Uterus (tissue), 4 donors: ENCODE measurements at places on chromosomes 5 and 9. TPM values are rescaled to one million over a fixed set of nuclear protein-coding genes. Genes with fewer than 3 reads are reported as not detected.

DNA sequence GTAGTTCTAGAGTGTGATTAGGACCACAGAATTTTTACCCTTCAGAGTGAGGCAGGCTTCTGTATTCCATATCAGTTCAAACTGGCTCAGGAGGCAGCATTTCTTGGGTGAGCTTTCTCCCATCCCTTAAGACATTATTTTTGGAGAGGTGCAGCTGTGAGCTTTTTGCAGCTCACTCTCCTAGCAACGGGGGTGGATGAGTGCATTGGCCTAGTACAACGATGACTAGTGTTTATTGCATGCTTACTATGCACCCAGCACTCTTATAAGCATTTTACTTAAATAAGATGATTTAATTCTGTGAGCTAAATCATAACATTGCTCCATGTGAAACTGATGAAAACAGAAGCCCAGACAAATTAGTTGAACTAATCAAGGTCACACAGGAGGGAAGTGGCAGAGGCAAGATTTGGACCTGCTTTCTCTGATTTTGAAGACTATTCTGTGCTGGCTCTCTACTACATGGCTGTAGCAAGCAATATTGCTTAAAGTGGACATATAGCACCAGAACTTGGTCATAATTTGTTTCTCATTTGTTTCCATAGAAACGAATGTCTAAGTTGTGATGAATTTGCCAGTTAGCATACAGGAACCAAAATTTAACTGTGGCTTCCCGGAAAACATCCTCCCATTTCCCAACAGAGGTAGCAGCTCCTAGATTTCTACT lies 372.1 kb upstream of the RIOK2 start:
- no peak for DNase-seq

DNA sequence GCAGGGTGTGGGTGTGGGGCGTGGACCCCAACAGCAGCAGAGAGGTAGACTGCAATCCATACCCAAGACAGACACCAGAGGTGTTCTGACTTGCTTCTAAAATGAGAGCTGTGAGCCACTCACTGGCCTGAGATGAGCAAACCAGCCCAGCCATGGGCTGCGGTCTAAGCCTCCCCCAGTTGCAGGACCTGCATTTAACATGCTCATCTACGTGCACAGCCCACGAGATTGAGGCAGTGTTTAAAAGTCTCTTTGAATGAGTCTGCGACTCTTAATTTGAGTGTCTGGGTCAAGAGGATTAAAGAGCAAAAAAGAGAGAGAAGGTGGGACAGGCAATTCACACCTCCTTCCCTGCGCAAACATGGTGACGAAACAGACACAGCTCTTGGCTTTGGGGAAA lies 5.9 kb downstream of the SURF4 start:
- DNase-seq, result no peak

GRCh38 chr5:118434522-118434921 lies 553.8 kb downstream of the DTWD2 start:
- no peak for DNase-seq

DNA sequence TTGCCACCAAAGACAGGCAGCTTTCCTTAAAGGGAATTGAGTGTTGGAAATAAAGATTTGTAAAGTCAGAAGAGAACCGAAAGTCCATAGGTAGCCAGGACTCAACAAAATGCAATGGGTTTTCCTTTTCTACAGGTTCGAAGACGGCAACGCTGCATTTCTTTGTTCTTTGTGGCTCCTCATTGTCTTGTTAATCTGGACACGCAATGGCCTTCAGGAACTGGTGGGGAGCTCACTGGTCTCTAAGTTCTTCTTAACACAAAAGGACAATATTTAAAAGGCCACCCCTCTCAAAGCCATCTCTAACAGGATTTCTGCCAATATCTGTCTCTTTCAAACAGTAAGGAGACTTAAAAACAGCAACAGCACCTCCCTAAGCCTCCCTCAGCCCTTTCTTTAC lies 170.6 kb downstream of the RMI1 start:
- no peak for DNase-seq

GRCh38 chr9:108040783-108041182 lies 551.2 kb upstream of the KLF4 start:
- no peak for DNase-seq

GRCh38 chr5:139611703-139612584 lies 36.2 kb upstream of the CXXC5 start:
- no peak for DNase-seq

Gene GFPT2
- total RNA-seq, result 18.2 TPM

Gene CCNI2
- total RNA-seq, result not detected

GRCh38 chr5:154630410-154630809 lies 124.8 kb upstream of the LARP1 start:
- DNase-seq, result no peak

- DNase-seq, result no peak
Observed at GRCh38 chr9:131379056-131379455, 14.8 kb upstream of the PRRC2B start.

GRCh38 chr9:130780865-130781504 lies 54.1 kb upstream of the ABL1 start:
- peak; percentile 85 for DNase-seq

- DNase-seq, result peak; percentile 30
Observed at GRCh38 chr9:127360829-127361228, 36.1 kb upstream of the SLC2A8 start.

DNA sequence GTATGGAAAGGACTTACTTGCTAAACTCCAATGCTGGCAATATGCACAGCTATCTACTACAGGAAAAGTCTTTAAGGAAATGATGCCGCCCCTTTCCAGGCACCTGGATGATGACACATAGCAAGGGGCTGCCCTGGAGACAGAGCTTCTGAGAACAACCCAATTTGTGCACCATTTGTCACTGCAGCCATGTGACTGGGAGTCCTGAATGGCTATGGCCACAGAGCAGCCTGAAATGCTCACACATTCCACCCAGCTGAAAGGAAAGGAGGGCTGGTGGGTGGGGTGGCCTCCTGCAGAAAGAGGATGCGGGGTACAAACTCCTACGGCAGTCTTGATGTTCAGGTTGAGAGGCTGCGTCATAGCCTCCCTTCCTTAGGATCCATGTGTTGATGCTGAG lies 70.1 kb upstream of the FSTL4 start:
- no peak for DNase-seq

DNA sequence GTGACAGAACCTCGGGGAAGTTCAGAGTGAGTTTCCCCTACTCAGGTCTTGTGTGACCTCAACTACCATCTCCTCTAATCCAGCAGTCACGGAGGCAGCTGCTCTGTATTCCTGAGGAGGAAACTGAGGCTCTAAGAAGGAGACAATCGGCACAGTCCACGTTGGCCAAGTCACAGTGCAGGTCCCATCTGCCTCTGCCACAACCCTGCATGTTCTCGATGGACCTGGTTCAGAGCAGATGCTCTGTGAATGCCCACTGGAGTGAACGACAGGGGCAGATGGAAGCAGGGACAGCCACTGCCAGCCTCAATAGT lies 722 bp upstream of the ERGIC1 start:
- no peak for DNase-seq

DNA sequence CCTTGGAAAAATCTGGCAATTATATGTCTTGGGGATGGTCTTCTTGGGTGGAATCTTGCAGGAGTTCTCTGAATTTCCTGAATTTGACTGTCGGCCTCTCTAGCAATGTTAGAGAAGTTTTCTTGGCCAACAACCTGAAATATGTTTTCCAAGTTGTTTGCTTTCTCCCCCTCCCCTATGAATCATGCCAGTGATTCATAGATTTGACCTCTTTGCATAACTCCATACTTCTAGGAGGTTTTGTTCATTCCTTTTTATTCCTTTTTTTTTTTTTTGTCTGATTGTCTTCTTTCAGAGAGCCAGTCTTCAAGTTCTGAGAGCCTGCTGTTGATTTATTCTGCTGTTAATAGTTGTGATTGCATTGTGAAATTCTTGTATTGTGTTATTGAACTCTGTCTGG lies 56.7 kb upstream of the SLC44A1 start:
- no peak for DNase-seq

DNA sequence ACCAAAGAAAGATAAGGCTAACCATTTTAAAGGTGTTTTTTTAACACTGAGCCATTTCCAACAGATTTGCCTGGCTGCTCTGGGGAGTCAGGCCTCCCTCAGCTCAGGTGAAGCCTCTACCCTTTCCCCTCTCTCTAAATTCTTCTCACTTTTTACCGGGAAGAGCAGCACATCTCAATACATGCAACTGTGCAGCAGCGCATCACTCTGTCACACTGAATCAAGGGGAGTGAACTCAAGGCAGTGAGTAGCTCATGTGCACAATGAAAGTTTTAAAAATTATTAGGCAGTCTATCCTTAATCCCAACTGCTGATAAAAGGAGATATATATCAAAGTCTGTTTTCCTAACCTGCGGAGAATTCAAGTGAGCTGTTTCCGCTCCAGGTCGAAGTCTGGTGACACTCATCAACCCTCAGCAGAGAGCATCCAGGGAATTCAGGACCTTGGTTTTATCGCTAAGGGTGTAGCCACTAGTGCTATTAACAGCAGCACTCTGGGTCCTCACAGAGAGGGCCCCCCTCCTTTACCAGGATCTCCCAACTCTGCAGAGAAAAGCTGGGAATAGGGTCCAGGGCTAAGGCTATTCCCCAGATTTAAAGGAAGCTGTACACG lies 1.0 kb downstream of the CEMIP2 start:
- DNase-seq, result no peak

- DNase-seq, result no peak
Observed at GRCh38 chr5:168070761-168071160, 220.7 kb upstream of the WWC1 start.

DNA sequence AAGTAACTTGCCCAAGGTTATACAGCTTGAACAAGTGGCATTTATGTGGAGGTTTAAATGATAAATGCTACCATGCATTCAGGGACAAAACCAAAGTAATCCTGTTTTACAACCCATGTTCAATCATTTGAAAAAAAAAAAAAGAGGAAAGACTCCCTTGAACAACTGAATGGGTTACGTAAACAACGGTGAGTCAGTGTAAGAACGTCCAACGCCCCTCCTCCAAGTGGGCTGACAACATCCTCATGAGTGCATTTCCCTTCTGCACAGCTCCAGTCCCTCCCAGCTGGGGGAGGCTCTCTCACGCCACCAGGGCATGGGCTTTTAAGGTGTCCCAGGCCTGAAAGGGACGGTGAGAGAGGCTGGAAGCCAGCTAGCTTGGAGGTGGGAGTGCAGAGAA lies 90.0 kb downstream of the PRRT1B start:
- peak; percentile 86 for DNase-seq

GRCh38 chr5:103667068-103667467 lies 104.5 kb upstream of the NUDT12 start:
- no peak for DNase-seq

Gene ARSI
- total RNA-seq, result 15.1 TPM

GRCh38 chr5:166074582-166075481 lies 2216.6 kb upstream of the WWC1 start:
- DNase-seq, result no peak

Gene NXNL2
- 12.6 TPM for total RNA-seq

- DNase-seq, result no peak
Observed at GRCh38 chr5:126093718-126094117, 329.5 kb upstream of the GRAMD2B start.

DNA sequence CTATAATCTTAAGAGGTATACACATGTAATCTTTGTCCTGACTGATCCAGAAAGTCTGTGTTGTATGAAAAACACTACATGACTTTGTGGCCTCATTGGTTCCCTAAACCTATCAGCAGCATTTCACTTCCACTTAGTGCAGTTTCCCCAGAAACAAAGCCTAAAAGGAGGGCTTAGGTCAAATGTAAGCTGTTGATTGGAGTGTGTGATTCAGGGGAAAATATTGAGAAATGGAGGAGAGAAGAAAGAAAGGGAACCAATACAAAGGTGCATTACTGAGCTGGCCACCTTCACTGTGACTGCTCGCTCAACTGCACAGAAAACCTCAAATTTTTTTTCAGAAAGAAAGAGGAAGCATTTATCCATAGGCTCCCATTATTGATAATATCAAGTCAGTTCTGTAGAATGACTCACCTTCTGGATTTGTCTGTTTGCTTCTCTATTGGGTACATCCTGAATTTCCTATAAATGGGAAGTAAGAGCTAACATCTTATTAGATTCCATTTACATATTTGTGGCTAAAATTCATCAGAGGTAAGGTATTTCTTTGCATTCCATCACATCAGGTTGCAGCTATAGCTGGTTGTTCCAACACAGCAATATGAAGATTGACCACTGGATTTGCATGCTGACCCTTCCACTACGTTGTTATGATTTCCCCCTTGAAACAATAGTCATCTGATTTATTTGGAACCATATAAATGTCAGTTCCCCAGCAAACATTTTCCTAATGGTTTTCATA lies 10.3 kb upstream of the FST start:
- no peak for DNase-seq

- DNase-seq, result no peak
Observed at GRCh38 chr5:56900858-56901578, 8.4 kb upstream of the SETD9 start.

GRCh38 chr9:35203528-35203927 lies 41.7 kb downstream of the UNC13B start:
- no peak for DNase-seq

DNA sequence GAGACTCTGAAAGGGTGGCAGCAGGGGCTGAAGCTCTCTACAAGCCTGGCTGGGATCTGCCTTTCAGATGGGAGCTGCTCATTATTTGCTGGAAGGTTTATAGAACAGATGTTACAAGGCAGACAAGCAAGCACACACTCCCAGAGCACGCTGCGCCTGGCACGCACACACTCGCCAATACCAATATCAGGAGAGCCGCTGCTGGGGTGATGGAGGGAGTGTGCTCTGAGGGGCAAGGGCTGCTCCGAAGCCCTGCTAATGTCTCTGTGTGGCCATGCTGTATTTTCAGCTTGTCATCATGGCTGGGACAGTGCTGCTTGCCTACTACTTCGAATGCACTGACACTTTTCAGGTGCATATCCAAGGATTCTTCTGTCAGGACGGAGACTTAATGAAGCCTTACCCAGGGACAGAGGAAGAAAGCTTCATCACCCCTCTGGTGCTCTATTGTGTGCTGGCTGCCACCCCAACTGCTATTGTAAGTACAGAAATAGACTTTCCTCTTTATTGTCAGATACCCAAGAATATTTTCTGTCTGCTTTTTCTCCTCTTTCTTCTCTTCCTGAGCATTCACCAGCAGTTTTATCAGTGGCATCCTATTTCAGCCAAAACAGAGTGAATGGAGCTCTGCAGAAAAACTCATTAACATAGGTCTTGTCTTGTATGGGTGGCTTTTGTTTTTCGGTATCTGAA lies 115.1 kb downstream of the BAAT start:
- DNase-seq, result no peak
